Mesothelial cell of epicardium (in vitro differentiated cells): ENCODE measurements at places on chromosomes 13 and 19. TPM values are rescaled to one million over a fixed set of nuclear protein-coding genes. Genes with fewer than 3 reads are reported as not detected.

GRCh38 chr13:98175823-98176222 lies 1.2 kb downstream of the RNF113B start:
- no peak for DNase-seq

Gene ZNF681
- 7.3 to 9.0 TPM (median 8.8 TPM) in 3 replicates for total RNA-seq

DNA sequence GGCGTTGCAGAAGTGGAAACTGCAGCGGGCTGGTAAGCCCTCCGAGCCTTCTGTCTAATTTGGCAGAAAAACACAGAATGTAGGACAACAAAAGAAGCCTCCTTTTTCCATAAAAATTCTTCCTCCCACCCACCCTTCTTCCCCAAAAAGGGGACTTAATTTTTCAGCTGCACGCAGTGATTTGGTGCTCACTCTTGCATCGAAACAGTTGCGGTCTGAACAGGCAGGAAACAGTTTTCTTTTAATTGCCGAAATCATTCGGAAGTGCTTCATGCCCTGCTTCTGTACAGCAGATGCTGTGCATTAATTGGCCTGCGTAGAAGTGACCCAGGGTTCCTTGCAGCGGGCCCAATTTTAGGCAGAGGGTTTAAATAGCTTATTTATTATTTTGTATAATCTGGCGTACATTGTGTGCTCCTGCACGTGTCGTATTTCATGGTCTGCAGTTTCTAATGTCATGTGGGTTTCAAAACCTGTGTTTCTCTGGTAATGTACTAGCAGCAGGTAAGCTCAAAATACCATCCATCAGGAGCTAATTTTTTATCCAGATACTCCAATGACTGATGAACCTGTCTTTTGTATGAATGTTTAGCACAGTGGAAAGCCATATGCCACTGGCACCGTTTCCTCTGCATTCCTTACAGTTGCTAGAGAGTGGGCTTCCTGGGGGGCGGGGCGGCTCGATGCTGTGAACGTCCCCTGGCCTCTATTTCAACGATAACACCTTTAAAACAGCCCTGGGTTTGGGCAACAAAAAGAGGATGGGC lies 66.6 kb downstream of the GGACT start:
- DNase-seq = no peak

Gene FARP1
- 267 to 289 TPM (median 285 TPM) in 3 replicates for total RNA-seq

GRCh38 chr13:40402931-40403431 lies 263.5 kb downstream of the FOXO1 start:
- no peak for DNase-seq

DNA sequence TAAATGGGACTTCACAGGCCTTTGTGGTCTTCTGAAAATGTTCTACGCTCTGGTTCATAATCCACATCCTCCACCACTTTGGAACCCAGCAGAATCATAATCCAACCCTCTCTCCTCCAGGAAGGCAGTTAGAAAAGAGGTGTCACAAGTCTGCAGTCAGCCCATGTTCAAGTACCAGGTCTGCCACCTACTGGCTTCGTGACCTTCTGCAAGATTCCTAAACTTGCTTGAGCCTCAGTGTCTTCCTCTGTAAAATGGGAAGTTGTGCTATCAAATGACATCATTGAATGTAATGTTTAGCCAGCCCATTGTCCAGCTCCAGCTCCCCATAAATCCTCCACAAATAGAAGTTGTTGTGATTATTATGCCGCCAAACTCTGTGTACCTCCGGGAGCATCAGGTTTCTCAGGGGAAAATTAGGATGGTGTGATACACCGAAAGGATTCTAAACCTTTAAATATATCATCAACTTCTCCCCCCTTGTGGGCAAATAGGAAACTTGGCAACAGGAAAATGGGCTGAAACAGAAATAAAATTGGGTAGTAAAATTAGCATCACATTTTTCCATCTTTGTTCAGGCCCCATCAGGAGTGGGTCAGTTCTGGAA lies 109.7 kb downstream of the NUFIP1 start:
- no peak for DNase-seq

Gene ZFP28
- total RNA-seq = 10.2 to 10.7 TPM (median 10.5 TPM) in 3 replicates

GRCh38 chr19:1410136-1410786 lies 2.9 kb downstream of the DAZAP1 start:
- DNase-seq = no peak

Gene COL4A1
- 341 to 362 TPM (median 347 TPM) in 3 replicates for total RNA-seq

DNA sequence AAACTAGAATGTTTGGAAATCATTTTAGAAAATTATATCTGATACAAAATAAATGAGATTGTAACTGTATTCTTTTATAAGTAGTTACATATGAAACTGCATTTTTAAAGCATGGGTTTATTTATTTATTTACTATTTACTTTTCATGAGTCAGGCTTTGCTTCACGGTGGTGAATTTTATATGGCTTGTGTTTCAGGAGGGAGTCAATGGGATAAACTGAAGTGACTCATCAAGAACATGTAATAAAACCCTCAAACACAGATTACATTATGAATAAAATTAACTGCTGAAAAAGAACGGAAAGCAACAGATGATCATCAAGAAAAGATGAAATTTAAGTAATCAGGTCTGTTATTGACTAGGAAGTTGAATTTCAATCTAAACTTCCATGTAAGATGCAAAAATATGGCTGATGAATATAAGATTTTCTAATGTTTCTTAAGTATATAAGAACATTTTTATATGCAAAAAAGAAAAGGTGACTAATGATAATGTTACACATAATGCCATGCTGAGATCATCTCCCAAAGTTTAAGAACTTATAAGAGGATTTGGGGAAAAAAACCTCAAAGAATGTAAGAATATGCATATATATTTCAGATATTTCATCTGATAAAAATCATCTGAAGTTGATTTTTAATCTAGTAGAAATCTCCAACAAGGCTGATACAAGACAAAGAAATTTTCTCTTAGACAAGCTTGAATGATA lies 383.6 kb downstream of the SLITRK1 start:
- DNase-seq = no peak
